Substantia nigra (tissue), 51 donors: ENCODE measurements at places on chromosomes 5 and 9.

GRCh38 chr9:110444911-110445310 lies 107.2 kb upstream of the TXNDC8 start:
- no peak for DNase-seq

DNA sequence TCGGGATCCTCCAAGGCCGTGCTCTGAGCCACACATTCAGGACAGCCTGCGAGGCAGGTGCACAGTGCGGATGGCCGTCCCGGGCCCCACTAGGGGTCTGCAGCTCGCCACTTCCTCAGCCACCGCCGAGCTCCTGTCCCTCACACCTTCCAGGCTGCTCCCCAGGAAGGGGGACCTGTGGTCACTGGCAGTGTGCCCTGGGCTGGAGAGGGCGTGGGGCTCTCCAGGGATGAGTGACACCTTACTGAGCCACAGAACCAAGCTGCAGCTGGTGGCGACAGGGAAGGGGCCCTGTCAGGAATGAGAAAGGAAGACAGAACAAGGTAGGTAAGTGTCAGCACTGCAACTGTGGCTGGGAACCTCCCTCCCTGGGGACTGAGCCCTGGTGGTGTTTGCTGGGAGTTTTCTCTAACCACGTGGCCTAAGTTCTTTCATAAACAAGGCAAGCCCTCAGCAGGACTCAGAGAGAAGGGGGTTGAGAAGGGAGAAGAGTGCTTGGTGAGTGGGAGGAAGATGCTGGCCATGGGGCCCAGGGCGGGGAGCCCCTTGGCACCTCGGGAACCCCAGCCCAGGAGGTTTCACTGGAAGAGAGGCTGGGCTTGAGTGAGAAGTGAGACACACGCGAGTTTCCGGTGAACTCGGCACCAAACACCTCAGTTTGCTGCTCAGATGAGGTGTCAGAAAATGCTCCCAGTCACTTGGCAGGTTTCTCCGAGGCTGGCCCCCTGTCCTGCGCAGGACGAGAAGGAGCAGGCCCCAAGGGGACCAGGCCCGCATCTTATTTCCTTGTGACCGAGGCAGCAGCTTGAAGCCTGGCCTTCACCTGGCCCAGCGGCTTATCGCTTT lies 5.2 kb downstream of the IL13 start:
- no peak for DNase-seq

GRCh38 chr9:113602126-113603047 lies 138.9 kb downstream of the RGS3 start:
- no peak for DNase-seq

DNA sequence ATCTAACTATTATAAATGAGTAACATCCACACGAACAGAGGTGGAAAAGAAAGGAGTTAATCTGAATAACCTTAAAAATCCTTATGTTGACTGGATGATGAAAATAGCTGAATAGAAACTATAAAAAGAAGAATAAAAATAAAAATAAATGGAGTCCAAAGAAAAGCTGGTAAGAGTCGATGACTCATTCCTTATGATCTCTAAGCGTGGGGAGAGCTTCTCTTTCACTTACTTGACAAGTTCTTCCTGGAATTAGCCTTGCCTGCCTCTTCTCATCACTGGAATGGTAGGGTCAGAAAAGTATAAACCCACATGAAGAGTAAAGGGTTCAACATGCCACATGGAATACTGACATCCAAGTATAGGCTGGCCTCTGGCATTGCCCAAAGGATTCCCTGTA lies 477.0 kb upstream of the RGMB start:
- no peak for DNase-seq

- no peak for DNase-seq
Observed at GRCh38 chr5:32942225-32942989, 231.3 kb downstream of the NPR3 start.

GRCh38 chr9:38224941-38225340 lies 155.9 kb upstream of the SHB start:
- no peak for DNase-seq

GRCh38 chr9:75265525-75265972 lies 177.2 kb downstream of the OSTF1 start:
- peak; percentile 4 for DNase-seq

- DNase-seq, result no peak
Observed at GRCh38 chr5:33338336-33339110, 102.2 kb upstream of the TARS1 start.

- no peak for DNase-seq
Observed at GRCh38 chr5:122985954-122986721, 50.4 kb downstream of the PPIC start.

- DNase-seq, result no peak
Observed at GRCh38 chr5:141369994-141370848, at the start of gene PCDHGB3. Gene PCDHGB3, plus strand, starts transcription at chr5:141370242. Its CDS starts 153 bp downstream, at chr5:141370395.

- no peak for DNase-seq
Observed at GRCh38 chr9:95910023-95910707, 34.7 kb downstream of the ERCC6L2 start.

DNA sequence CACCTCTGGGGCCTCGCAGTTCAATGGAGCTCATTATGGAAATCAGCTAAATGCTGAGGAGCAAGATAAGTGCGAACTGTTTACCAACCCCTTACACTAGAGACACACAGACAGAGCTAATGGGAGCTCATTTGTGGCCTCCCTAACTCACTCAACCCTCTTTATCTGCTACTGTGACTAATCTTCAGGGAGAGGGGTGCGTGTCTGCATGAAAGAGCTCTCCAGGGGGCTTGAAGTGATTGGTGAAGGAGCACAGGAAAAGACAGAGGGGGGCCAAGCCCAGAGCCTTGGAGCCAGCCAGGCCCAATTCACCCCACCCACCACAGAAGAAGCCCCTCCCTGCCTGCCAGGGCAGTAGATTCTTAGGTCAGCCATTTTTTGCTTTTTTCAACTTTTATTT lies 466.8 kb upstream of the BRINP1 start:
- DNase-seq, result no peak

DNA sequence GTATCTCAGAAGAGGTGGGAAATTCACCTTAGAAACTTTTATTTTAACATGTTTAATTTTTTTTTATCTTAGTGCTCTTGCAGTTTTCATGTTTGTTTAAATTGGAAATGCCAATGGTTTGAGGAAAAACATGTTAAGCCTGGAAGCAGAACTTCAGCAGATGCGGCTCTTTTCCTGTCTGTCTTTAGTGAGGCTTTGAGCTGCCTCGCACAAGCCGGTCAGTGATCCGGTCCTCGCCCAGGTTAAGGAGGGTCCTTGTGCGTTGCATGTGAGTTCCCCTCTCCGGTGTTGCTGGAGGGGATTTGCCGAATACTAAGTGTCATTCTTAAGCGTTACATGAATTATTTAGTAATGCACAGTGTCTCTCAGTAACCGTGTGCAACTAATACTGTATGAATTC lies 9.4 kb upstream of the PLEKHG4B start:
- no peak for DNase-seq

DNA sequence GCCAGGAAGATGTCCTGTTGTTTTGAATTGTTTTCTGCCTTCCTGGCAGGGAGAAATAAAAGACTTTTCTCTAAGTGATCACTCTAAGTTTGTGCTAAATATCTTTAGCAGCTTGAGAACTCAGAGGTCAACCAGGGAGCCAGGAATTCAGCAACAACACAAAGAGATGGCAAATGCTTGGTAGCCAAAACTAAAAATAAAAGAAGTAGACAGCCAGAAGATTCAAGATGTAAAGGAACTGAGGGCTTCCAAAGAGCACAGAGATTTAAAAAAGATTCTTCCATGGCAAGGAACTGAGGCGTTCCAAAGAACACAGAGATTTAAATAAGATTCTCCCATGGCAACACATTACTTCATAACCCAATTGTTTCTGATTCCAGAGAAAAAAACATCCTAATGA lies 9.6 kb downstream of the DNAH5 start:
- no peak for DNase-seq

DNA sequence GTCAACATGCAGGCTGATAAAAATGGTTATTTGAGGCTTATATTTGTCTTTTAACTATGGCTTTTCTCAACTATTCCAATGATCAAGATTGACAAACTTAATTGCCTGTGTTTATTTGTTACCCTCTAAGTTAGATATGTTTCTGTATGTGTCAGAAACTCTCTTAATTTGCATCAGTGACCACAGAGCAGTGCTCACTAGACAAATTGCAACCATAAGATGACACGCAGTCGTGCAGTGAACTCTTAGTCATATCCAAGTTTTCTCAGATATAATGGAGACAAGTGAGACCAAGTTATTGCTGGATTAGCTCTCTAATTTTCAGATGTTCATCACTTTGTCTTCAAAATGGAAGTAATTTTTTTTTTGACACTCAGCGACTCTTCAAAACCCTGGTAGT lies 342.2 kb upstream of the RFX3 start:
- no peak for DNase-seq

- no peak for DNase-seq
Observed at GRCh38 chr5:153350175-153350883, 140.1 kb upstream of the GRIA1 start.
